NCI-H774 (cell line): ENCODE measurements at places on chromosomes 4 and X.
A peak's percentile ranks its signal among the peaks of the same experiment; 100 is the strongest.

DNA sequence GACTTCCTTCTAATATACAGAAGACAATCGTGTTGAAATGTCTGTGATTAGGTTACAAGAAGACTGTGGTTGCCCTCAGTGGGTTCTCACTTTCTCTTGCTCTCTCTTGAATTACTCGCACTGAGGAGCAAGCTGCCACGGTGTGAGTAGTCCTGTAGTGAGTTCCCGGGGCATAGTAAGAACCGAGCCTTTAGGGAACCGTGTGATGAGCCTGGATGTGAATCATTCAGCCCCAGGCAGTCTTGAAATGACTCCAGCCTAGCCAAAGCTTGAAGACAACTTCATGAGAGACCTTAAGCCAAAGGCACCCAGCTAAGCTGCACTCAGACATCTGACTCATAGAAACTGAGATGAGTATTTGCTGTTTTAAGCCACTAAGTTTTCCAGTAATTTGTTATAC lies 292.7 kb downstream of the SPOCK3 start:
- no peak for DNase-seq

- DNase-seq: no peak
Measured at GRCh38 chr4:114302472-114302871, 296.1 kb upstream of the UGT8 start.

DNA sequence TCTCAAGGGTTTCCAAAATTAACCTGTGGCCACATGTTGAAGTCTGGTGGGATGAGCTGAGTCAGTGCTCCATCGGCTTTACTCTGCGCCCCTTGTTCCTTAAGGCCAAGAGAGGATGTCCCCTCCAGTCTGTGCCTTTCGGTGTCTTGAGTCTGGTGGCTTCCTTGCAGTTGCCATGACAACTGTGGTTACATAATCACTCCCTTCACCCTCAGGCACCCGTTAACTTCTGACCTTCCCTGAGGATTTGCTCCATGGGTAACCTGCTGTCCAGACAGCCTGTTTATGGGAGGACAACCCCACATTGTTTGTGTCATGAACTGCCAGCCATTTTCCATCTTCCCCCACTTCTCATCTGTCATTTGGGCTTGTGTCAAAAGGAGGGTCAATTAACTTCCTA lies 401.1 kb upstream of the LCORL start:
- DNase-seq: no peak

GRCh38 chr4:110737931-110738330 lies 115.1 kb upstream of the PITX2 start:
- DNase-seq: no peak

DNA sequence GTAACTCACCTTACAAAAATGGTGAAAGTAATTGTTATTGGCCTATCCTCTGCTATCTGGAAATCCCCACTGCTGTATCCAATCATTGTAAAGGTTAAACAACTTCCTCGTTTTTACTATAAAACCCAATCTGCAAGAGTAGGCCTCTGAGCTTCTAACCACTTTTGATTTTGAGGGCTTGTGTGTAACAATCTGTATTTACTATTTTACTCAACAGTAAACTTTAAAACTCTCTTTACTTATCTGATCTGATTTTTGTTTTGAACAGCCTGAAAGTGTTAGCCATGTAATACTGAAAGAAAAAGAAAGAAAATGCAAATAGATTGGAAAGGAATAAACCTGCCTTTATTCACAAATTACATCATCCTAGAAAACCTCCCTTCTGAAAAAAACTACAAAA lies 63.1 kb downstream of the SLC10A7 start:
- DNase-seq: no peak

GRCh38 chrX:107119283-107119682 lies 661 bp upstream of the RBM41 start:
- no peak for DNase-seq

GRCh38 chr4:43835869-43836268 lies 612.7 kb downstream of the KCTD8 start:
- peak; percentile 26 for DNase-seq
